ENCODE measurements at places on chromosomes 6 and 20.

DNA sequence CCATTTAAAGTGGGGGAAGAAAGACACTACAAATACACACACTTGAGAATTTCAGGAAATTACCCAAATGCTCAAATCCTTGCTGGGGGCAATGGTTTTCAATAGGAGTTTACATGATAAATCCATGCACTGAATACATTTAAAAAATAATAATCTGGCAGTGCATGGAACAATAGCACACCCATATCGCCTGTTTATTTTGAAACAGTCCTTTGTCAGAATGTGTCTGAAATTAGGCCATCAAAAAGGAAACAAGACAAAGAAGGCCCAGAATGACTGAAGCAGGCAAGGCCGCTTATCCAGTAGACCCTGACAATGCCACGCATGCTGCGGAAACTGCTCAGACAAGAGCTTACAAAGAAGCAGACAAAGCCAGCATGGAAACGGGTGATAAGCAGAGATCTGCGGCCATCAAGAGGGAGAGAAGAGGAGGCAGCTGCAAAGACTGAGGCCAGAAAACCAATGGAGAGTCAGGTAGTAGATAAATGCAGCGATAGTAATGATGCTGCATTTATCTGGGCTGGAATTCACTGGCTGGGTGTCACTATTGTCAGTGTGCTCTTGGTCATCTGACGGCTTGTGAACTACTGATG is 211.9 kb upstream of the CNR1 start:
- no peak for DNase-seq

DNA sequence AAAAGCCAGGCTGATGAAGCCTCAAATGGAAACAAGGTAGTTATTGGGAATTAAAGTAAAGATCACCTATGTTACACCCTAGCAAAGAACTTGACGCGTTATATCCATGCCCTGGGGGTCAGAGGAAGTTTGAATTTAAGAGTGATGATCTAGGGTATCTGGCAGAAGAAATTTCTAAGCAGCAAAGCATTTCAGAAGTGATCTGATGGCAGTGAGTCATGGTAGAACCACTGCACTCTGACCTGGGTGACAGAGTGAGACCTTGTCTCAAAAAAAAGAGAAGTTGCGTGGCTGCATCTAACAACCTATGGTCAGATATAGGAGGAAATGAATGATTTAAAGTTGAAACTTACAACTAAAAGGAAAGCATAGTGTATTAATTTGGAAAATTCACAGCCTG is 45.2 kb downstream of the SCP2D1 start:
- DNase-seq: no peak

DNA sequence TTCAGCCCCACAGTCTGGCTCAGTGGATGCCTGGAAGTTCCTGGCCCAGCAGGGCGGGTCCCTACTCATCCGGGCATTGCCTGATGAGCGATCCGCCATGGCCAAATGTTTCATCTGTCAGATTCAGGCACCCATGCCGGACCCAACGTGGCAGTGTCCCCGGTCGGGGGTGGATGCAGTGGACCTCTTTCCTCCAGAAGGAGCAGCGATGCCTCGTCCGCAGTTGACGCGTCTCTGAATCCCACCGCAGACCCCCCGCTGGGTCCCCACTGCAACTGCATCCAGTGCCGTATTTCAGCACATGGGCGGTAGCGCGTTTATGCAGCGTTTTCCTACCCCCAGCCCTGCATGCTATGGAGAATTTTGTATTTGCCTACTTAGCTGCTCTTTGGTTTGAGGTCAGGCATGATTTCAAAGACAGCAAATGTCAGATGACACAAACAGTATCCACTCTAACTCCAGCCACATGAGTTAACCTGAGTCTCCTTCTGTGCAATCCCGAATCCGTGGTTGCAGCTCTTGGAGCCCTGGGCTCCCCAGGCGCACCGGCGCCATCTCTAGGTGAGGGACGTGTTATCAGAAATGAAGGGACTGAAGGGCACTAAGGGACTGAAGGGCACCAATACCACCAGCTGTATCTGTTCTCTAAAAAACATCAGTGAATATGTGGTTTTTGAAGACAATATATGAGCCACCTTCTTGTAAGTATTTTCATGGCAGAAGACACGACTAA is 72.6 kb upstream of the THBS2 start:
- DNase-seq: peak; percentile 58

DNA sequence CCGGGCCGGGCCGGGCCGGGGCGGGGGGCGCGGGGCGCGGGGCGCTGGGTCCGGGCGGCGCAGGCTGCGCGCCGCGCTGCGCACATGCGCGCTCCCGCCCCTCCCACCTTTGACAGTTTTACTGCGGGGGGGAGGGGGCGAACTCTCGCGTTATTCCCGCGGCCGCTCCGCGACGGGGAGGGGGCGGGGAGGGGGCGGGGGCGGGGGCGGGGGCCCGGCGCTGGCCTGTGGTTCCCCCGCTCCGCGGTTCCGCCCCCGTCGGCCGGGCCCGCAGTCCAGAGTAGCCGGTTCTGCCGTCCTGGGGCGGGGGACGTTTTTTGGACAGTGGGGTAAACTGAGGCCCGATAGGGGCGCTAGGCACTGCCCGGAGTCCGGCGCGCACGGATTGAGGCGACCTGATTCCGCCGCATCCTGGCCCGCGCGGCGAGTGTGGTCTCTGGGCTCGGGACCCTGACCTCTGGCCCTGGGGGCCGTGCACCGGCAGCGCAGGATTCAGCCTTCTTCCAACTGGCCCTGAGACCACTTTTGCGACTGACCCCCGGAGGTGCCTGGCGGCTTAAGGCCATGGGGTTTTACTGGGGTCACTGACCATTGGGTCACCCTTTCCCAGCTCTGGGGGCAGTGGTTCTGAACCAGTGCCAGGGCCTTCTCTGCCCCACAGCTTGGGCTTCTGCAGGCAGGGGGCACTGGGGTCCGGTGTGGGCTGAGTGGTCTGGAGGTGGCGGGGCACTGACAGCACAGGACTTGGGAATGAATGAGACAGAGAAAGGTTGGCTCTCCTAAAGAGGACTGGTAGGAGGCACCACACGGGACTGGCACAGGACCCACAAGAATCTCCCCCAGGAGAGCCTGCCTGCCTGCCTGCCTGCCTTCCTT is at the start of gene ZNF512B:
TSS of gene ZNF512B (minus strand) at position 93 of the 876 bp plus-strand sequence. CDS start 1,980 bp downstream, outside the sequence.
- no peak for DNase-seq

- peak; percentile 23 for DNase-seq
These were observed 779 bp downstream of the HEBP2 start for GRCh38 chr6:138404666-138405337.

DNA sequence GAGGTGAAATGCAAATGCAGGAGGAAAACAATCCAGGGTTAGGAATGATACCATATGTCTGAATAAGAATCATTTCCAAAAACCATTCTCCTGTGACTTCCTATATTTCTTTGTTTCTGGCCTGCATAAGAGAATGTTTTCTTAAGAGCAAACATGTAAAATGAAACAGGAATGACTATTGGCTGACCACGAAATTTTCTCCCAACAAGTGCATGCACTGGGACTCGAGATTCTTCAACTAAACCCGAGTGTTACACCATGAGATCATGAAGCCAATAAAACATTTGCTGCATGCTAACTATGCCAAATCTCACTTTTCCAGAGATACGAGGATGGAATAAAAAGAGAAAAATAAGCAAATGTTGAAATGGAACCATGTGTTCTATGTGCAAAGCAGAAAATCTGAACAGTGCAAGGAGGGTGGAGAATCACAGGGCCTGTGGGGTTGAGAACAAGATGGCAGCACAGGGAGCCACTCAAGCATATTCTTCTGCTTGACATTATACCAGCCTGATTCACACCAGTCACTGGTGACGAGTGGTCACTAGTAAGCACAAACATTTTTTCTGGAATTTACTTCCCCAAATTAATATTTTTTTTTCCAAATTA is 212.2 kb upstream of the FOXA2 start:
- peak; percentile 72 for DNase-seq

- no peak for DNase-seq
These were observed 580.6 kb downstream of the TFAP2A start for GRCh38 chr6:9834233-9834632.

GRCh38 chr20:45441746-45442145 is 25.8 kb downstream of the PIGT start:
- DNase-seq: no peak

DNA sequence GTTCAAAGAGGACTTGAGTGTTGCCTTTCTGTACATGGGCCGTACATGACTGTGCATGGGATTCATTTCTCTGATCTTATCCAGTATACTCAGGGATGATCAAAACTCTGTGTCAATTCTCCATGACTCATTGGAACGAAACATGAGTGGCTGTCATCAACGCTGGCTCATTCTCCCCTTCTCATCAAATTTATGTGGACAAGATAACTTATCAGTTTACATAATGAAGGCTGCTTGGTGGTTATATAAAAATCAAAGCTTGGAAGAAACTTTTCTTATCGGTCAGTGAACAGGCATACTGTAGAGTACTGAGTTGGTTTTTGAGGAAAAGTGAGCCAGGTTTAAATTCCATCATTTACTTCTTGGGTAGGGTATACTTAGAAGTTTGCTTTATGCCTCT is 24.9 kb downstream of the CRISP1 start:
- no peak for DNase-seq

DNA sequence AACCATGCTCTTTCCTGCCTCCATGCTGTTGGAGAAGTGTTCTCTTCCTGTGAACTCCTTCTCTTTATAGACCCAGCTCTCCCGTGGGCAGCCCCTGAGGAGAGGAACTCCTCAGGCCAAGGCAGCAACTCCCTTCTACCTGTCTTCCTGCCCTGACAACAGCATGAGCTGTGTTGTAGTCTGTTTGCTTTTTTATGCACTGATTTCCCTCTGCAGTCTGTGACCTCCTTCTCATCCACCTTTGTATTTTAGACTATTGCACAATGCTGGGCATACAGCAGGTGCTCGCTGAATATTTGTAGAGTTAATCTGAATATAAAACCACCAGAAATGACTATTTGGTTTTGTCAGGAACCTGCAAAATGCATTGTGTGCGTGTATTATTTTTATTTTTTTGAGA is 152.2 kb upstream of the CHD6 start:
- DNase-seq: no peak

GRCh38 chr6:138509371-138509770 is 10.1 kb upstream of the NHSL1 start:
- DNase-seq: peak; percentile 43

GRCh38 chr20:50331469-50332363 is 141.1 kb downstream of the CEBPB start:
- no peak for DNase-seq

DNA sequence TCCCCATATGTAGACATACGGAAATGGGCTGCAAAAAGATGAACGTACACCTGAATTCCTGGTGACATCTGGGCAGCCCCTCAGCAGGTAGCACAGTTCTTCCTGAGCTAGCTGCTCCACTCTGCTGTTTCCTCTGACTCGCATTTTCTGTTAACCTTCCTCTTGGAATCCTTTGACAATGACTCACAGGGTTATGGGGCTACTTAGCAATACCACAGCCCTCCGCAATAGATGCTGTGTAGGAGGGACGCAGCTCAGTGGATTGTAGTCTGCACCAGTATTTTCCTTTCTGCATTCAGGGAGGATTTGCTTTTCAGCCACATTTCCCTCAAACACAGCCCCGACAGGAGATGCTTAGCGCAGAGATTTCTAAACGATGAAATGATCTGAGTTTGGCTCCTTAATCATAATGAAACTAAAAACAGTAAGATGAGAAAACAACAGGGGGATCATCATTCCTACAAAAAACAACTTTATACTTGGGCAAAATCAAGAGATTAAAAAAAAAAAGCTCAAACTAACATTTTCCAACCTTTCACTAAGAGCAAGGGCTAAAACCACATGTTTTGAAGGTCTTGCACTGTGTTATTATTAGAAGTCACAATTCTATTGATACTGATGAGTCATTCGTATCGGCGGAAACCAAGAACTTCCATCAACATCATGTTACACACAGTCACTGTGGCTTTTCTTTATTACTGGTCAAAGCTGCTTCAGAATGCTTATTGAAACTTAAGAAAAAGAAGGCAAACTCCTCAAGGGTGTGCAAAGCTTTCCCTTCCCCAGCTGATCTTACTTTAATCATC is 12.2 kb downstream of the BACH2 start:
- DNase-seq: peak; percentile 98

DNA sequence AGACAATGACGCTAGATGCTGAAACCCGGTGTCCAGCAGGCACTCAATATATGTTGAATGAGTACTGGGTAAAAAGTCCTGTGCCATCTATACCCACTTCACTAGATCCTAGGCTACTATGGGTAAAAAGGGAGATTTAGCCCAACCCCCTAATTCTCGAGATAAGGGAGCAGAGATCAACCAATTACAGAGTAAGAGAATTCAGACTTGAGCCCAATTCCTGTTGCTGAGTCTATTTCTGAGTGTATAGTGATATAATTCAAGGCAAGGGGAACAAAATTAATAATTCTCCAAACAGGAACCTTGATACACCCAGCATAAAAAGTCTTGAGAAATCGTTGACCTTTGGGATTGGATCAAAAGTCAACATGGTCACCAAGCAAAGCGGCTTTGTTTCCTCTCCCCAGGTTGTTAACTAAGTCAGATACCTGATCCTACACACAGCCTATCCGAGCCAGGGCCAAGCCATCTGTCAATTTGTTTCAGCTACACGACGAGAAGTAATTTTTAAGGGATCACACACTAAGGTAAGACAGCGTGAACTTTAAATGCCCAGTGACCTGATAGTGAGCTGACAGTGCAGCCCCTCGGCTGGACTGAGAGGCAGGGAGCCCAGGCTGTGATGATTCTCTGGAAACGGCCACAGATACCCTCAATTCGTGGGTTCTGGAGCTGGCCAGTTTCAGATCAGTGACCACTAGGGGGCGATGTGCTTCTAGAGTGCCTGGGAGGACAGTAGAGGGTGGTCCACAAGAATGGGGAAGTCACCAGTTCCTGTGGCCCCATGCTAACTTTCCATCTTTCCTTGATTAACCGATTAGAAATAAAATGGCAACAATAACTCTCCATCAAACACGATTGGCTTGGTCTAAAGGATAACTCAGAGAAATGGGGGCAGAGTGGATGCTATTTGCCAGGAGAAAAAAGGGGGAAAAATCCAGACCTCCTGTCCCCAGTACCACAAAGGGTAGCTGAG is 46.2 kb downstream of the SLC22A23 start:
- DNase-seq: peak; percentile 57

DNA sequence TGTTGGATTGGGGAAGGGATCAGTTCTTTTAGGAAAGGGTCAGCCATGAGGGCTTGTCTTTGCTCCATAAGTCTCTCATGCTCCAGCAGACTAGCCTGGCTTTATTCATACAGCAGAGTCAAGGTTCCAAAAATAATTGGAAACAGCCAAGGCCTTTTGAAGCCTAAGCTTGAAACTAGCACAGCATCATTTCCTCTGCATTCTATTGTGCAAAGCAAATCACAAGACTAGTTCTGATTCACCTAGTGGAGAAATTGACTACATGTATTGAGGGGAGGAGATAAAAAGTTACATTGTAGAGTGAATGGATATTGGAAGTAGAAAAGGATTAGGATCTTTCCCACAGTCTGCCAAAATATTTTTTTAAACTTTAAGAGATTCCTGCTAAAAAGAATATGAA is 159.3 kb upstream of the PLCB4 start:
- peak; percentile 15 for DNase-seq
